Fibroblast of mammary gland (primary cell): ENCODE measurements at places on chromosomes 3 and 15.

DNA sequence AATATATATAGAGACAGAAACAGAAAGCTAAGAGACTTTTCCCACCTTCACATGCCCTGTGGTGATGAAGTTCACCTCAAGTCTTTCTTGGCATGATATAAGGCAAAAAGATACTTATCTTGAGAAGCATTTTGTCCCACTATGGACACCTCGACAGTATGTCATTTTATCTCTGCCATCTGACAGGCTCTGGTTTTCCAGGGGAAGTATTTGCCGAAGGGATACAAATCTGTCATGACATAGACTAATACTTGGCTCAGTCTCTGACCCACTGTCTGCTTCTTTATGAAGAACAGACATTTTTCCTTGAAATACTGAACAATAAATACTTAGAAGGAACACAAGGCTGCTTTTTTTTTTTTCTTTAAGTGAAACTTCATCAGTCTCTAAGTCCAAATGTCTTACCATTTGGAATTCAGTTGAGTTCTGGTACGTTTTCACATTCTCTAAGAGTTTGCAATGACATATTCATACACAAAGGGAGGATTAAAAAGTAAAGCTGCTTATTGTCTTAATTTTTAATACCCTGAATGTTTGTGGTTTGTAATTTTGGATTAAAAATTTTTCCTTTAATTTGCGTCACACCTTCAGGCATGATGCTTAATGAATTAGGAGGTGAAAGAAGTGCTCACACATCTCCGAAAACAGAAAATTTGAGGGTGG, 87.8 kb upstream of the LMOD3 start:
- no peak for DNase-seq

- no peak for DNase-seq
Observed at GRCh38 chr3:104176706-104177105, 1190.0 kb upstream of the ALCAM start.

GRCh38 chr3:1616744-1617143, 481.9 kb upstream of the CNTN4 start:
- DNase-seq = no peak

GRCh38 chr3:16174389-16174788, at the start of gene GALNT15:
Gene GALNT15, plus strand, starts transcription at chr3:16174680. Its CDS starts 472 bp downstream, at chr3:16175152.
- DNase-seq = peak; percentile 100

- DNase-seq = no peak
Observed at GRCh38 chr15:75069301-75069925, 46.0 kb downstream of the PPCDC start.

GRCh38 chr15:52100807-52101442, 11.7 kb downstream of the BCL2L10 start:
- DNase-seq = peak; percentile 98

DNA sequence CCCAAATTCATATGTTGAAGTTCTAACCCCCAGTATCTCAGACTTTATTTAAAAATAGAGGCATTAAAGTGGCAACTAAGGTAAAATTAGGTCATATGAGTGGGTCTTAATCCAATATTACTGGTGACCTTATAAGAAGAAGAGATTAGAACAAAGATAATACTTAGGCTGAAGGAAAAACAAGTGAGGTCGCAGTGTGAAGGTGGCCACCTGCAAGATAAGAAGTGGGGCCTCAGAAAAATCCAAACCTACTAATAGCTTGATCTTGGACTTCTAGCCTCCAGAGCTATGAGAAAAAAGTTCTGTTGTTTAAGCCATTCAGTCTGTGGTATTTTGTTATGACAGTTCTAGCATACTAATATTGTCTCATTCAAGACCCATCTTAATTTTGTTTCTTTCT, 159.9 kb upstream of the PEX5L start:
- DNase-seq = no peak

- no peak for DNase-seq
Observed at GRCh38 chr3:25287291-25287884, 140.7 kb upstream of the RARB start.

DNA sequence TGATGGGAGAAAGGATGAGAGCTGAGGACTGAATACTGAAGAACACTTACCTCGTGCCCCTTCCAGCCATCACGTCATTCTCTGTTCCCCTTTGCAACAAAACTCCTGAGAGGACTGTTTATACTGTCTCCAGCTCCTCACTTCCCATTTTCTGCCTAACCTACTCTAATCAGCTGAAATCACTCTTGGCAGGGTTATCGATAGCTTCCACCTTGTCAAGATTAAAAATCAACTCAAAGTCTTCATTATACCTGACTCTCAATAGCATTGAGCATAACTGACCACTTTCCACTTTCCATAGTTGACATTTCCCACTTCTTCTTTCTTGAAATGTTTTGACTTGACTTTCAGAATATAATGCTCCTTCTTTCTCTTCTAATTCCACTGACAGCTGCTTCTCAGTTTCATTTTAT, 4.3 kb downstream of the BTBD1 start:
- no peak for DNase-seq

- peak; percentile 35 for DNase-seq
Observed at GRCh38 chr3:59411694-59412093, 361.9 kb upstream of the CFAP20DC start.

DNA sequence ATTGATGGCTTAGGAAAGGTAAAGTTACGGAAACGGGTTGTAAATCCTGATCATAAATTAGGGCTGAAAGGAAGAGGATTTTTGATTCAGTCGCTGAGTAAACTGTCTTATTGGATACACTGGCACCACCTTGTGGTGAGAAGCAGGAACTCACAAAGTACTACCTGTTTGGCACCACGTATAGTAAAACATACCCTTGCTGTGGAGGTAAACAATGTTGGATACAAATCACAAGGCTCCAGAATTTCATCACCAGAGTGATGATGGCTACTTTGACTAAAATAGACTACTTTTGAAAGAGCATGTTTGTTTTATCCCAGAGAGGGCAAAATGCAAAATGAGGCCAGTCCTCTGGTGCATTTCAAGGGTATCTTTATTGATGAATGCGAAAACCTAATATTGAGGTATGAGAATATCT, 216.9 kb downstream of the IGSF11 start:
- DNase-seq = peak; percentile 56

DNA sequence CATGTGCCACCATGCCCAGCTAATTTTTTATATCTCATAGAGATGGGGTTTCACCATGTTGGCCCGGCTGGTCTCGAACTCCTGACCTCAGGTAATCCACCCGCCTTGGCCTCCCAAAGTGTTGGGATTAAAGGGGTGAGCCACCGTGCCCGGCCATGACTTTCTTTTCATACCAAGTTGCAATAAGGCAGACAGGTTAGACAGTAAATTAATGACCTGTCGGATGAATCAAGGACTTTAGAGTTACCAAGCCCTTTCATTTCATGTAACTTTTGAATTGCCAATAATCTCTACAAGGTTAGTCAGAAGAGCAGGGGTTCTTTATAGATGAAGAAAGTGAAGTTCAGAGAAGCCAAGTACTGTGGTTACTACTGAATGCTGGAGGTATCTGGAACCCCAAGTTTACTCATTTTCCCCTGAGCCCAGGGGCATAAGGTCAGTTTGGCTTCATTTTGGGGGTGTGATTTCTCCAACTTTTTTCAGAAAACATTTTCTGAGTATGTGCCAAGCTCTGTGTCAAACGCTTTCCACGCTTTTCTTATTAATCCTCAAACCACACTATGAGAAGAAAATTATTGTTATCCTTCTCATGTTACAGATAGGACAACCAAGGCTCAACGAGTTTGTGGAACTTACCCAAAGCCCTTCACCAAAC, 11.9 kb downstream of the PRICKLE2 start:
- peak; percentile 40 for DNase-seq

- peak; percentile 18 for DNase-seq
Observed at GRCh38 chr3:174098746-174099145, 701.2 kb downstream of the NLGN1 start.

DNA sequence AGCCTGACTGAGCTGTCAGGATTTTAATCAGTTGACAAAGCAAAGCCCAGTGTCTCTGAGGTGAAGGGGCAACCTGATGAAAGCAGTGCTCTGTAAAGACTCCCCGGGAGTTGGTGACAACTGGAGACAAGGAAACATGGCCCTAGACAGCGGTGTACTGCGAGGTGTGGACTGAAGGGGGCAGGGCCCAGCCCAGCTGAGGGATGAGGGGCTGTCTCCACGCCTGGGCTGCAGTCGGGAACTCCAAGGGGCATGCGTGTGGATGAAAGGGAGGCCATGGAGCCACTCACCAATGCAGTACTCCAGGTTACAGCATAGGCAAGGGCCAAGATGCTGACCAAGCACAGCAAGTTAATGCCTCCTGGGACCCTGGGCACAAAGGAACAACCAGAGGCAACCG, 45.1 kb downstream of the SCAP start:
- DNase-seq = no peak
